Effector memory CD4-positive, alpha-beta T cell (primary cell): ENCODE measurements at places on chromosomes 5 and 9.

DNA sequence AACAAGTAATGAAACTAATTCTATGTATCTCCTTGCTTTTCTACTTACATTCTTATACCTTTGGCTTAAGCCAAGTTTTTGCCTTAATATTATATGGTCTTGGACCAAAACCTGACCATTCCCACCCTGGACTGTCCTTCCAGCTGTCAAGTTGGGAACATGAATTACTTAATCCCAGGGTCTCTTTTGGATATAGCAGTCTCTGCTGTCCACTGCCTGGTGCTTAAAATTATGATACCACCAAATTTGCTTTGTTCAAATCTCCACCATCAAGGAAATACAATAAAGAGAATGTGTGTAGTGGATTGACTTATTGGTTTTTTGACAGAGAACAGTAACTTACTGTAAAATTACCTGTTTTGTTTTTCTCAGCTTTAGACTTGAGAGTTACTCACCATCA lies 66.2 kb downstream of the ABHD17B start:
- no peak for DNase-seq

DNA sequence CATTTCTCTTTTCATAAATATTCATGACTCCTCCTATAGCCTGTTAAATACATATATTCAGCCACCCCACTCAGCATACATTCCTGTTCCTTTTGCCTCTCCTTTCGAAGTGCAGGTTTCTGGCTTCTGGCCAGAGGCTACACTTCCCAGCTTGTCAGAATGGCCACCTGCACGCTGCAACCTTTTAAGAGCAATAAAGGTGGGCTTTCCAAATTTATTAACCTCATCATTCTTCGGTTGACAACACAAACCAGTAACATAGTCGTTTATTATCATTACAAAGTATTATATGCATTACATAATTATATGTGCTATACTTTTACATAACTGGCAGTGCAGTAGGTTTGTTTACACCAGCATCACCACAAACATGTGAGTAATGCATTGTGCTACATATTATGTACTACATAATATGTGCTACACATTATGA lies 16.5 kb upstream of the TMEM171 start:
- DNase-seq = no peak

DNA sequence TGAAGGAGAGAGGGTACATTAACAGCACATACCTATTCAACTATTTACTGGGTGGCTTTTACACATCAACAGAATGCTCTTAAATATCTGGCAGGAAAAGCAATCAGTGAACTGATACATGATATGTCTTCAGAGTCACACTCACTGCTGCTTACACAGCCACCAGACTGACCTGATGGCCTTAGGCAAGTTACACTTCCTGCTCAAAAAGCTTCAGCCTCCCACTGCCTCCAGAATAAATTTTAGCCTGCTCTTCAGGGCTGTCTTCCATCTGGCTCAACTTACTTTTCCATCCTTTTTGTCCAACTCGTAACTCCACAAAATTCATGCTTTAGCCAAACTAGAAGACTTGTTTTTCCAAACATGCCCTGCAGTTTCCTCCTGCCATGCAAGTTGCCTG lies 10.7 kb downstream of the LOX start:
- no peak for DNase-seq

GRCh38 chr5:171714261-171714660 lies 71.4 kb upstream of the SMIM23 start:
- DNase-seq = no peak

- no peak for DNase-seq
These were observed 127.5 kb upstream of the CPEB4 start for GRCh38 chr5:173760461-173761177.

- DNase-seq = no peak
These were observed 3.7 kb downstream of the CLTB start for GRCh38 chr5:176412517-176413254.

GRCh38 chr5:125719681-125720347 lies 703.4 kb upstream of the GRAMD2B start:
- no peak for DNase-seq

DNA sequence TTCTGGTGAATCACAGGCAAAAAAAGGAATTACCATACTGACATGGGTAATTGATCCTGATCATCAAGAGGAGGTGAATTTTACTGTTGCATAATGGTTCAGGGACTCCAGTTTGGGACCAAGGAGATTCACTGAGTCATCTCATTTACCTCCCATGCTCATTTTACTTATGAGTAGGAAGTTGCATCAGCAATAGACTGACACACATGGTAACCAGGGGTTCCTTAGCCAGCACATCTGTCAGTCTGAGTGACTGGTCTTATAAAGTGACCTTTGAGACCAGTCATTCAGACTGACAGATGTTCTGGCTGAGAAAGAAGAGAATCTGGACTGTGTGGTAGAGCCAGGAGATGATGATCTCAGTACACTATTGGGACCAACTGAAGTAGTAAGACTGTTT lies 384.6 kb upstream of the CD180 start:
- DNase-seq = no peak

DNA sequence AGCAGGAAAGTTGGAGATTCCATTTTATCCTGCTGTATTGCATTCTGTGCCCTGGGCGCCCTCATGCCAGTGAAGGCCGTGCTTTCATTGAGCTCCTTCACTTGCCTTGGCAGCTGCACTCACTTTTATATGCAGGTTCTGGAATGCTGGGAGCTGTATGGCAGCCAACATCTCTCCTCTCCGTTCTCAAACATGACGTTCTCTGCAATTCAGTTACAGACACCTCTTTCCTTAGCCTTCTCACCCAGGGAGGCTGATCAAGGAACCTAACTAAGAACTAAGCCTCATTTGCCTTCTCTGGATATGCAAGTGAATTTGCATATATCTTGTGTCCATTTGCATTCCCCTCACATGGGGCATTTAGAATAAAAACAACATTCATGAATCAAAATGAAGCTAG lies 29.4 kb upstream of the PURA start:
- no peak for DNase-seq

- DNase-seq = peak; percentile 40
These were observed 13.5 kb upstream of the NDFIP1 start for GRCh38 chr5:142095035-142095434.

GRCh38 chr9:6931913-6932312 lies 174.1 kb downstream of the KDM4C start:
- no peak for DNase-seq

DNA sequence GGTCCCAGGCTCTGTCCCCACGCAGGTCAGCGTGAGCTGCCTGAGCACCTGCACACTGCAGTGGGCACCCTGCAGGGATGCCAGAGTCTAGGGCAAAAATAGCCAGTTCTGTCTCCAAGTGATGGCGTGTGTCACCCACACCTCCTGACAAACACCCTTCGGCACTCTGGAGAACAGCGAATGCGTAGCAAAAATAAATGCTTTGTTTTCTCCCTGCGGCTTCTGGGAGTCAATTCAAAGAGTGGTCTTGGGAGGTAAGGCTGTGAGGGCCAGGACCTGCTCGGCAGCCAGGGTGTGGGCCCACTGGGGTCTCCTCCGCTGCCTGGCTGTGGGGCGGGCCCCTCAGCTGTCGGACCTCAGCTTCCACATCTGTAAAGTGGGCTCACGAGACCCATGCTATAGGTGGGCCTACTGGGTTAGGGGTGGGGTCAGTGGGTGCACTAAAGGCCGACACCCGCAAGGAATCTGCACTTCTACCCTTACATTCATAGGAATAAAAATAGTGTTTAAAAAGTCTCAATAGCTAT lies 37.4 kb downstream of the RASGEF1C start:
- DNase-seq = no peak

DNA sequence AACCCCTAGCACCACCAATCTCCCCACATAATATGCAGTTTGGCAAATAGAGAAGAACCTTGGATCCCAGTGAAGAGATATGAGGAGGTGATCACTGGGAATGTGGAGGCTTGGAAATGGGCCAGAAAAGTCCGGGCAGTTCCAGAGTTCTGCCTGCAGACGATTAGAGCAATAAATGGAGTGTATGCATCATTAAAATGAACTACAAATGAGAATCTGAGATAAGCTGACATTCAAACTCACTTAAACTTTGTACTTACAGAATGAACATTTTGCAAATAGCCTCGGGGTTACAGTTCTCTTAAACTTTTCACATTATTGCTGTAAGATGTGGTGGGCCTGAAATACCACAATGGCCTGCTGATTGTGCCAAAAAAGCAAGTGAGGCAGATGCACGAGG lies 23.0 kb upstream of the LHFPL2 start:
- no peak for DNase-seq

DNA sequence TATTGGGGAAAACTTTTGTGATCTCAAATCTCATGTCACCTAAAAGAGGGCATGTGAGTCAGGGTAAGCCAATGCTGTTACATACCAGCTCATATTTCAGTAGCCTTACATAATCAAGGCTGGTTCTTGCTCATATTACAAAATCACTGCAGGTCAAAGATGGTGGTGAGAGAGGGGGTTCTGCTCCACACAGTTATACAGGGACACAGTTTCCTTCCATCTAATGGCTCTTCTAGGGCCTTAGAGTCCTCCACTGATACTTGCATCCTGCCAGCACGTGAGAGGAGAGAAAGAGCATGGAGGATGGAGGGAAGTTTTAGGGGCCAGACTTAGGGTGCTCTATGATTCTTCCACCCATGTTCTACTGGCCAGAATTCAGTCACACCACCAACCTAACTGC lies 130.0 kb downstream of the LIFR start:
- no peak for DNase-seq

- no peak for DNase-seq
These were observed 29.5 kb downstream of the PPARGC1B start for GRCh38 chr5:149759563-149759962.

GRCh38 chr9:118059484-118060278 lies 355.5 kb downstream of the TLR4 start:
- no peak for DNase-seq

- no peak for DNase-seq
These were observed 1.0 kb upstream of the TLE1 start for GRCh38 chr9:81690251-81690851.

GRCh38 chr5:1058083-1058945 lies 49.7 kb downstream of the NKD2 start:
- DNase-seq = no peak

DNA sequence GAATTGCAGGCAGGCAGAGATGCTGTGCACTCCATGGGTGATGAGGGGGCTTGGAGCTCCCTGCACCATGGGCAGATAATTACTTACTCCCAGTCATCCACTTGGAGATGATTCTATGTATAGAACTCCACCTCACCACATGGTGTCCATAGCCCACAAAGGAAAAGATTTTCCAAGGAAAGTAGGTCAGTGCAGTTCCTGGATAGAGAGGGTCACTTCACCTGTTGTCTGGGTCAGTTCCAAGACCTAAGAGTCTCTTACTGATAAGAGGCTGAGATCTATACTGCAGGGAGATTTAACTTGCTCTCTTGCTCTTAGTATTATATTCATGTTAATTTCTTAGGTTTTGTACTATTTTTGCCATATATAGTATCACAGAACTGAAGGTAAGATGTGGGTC lies 113.9 kb upstream of the BRINP1 start:
- no peak for DNase-seq

DNA sequence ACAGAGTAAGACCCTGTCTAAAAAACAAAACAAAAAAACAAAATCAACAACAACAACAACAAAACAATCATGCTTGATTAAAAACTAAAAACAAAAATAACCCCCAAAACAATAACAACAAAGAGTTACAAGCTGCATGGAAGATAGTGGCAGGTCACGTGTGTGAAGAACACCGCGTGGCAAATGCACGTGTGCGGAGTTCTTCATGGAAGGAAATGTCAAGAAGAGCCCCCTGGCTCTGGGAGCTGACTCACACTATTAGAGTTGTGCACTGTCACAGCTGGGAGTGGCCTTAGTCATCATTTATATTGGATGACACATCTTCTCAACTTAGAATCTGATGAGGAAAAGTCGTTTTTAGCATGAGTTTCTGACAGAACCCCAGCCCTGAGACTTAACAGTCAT lies 110.5 kb downstream of the JMY start:
- no peak for DNase-seq

- no peak for DNase-seq
These were observed 281.1 kb downstream of the PSAT1 start for GRCh38 chr9:78578072-78578471.

DNA sequence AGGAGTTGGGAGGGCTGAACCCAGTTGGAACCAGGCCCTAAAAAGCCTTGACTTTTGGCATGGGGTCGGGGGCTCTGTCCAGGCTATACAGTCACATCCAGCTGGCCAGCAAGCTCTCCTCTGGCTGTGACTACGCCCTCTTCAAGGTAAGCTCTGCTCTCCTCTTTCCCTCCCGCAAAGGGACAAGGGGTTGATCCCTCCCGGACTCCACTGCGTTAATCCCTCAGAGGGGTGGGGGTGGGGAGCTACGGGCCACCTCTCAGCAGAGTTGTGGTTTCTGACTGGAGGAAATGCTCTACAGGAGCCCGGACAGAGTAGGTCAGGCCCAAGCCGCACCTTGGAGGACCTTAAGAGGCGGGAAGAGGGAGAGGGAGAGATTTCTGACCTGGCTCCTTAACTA lies 3.0 kb upstream of the TSPAN17 start:
- DNase-seq = no peak

DNA sequence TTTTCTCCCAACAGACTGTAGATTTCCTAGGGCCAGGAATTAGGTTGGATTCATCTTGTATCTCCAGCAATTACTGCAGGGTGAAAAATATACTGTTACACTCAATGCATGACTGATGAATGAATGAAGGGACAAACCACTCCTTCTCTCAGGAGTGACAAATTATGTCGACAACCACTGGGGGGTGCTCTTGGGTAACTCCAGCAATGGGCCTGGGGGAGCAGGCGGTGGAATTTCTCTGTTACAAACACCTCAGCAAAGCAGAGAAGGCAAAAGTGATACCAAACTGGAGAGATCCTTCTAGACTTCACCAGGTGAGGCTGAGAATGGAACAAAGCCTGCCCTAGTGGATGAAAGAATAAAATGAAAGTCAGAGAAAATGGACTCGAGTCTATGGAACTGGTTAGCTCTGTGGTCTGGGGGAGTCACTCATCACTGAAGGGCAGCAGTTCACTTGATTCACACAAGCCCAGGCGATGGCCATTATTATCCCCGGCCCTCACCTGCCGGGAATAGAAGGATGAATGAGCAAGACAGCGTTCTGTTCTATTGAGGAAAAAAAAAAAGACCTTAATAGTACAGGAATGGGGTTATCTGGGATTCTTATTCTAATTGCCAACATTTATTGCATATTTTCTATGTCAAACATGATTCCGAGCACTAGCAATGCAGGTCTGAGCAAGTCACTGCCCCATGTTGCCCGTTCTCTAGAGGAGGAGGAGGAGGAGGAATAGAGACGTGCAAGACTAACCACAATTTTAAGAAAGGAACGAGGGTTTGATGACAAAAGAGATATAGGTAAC lies 341.1 kb downstream of the ASTN2 start:
- no peak for DNase-seq

GRCh38 chr5:1111727-1112289 lies at the start of gene SLC12A7:
Gene SLC12A7 (minus strand): TSS chr5:1112063. CDS start chr5:1111991, 72 bp downstream.
- peak; percentile 41 for DNase-seq

- DNase-seq = no peak
These were observed 6.9 kb downstream of the SLC31A1 start for GRCh38 chr9:113228130-113228665.
